Islet precursor cell (in vitro differentiated cells): ENCODE measurements at places on chromosomes 16 and 17.
A peak's percentile ranks its signal among the peaks of the same experiment; 100 is the strongest.

DNA sequence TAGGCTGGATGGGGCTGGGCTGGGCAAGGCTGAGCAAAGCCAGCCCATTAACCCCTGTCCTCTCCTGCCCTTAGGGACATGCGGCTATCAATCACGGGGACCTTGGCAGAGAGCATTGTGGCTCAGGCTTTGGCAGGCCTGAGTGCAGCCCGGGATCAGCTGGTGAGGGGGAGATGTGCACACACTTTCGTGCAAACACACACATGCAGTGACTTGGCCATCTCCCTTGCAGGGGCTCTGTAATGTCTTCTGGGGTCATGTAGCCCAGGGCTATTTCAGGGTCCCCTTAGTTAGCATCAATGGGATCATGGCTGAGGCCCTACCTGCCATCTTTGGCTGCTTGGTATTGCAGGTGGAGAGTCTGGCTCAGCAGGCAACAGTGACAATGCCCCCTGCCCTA is 6.9 kb downstream of the CARMIL2 start:
- no peak for DNase-seq

DNA sequence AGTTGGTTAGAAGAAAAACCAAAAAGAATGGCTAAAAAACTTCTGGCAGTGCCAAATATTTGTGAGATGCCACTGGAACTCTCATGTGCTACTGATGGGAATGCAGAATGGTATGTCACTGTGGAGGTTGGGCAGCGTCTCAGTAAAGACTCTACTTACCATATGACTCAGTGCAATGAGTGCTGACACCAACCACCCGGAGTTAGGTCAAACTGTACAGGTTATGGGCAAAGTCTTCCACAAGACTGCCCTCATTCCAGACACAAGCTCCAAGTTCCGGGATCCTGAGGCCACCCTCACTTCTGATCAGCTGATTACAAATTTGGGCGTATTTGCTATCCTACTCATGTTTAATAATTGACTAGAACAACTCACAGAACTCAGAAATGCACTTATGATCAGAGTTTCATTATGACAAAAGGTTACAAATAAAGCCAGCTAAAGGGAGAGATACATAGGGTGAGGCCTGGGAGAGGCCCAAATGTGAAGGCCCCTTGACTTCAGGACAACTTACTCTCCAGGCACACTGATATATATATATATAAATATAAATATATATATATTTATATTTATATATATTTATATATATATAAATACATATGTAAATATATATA is 114.9 kb downstream of the TRIM37 start:
- DNase-seq: peak; percentile 79

DNA sequence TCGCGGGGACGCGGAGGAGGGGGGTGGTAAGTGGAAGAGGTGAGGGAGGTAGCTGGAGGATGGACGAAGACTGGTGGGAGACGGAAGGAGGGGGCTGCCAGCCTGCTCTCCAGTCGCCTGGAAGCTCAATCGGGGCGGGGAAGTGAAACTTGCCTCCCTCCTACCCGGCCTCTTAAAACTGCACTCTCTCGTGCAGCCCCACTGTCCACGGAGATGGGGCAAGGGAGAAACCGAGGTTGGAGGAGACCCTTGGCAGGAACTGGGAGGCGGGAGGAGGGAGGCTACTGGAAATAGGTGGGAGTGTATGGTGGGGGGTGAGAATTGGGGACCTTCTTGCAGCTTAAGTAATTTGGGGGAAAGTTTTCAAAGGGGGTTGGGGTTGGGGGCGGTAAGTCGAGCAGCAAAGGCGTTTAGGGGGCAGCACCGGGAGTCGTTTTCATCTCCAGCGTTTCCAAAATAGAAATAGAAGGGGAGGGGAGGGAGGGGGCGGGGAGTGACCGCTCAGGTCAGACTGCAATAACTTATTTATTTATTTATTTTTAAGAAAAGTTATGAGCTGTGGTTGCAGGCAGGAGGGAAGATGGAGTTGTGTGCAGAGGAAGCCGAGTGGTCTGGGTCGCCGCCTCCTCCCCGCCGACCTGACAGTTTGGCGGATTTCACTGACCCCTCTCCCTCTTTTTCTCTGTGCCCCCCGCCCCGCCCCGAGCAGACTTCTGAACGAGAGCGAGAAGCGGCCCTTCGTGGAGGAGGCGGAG is 1.4 kb downstream of the SOX9 start:
- DNase-seq: no peak

- no peak for DNase-seq
These were observed 82.1 kb downstream of the CFDP1 start for GRCh38 chr16:75351183-75351582.

GRCh38 chr17:1462164-1463112 is 6.4 kb upstream of the CRK start:
- no peak for DNase-seq

- DNase-seq: no peak
These were observed 129.9 kb downstream of the MGAT5B start for GRCh38 chr17:76997981-76998531.

- no peak for DNase-seq
These were observed 12.7 kb downstream of the MMP15 start for GRCh38 chr16:58038219-58038641.

GRCh38 chr17:48413613-48414405 is 16.2 kb downstream of the SKAP1 start:
- no peak for DNase-seq

DNA sequence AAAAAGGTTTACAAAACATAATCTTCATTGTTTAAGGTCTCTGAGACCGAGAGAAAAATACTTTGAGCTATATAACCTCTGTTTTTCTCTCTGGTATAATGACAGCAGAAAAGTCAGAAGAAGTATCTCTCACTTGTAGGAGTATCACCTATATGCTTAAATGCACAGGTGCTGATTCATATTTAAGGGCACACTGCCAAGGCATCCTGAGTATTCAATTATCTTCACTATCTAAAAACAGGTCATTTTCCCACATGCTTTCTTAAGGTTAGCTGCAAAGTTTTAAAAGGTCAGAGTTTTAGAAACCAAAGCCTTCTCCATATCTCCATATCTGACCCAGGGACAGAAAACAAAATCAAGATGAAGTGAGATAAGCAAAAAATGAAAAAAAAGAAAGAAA is 99.3 kb upstream of the C17orf78 start:
- no peak for DNase-seq

DNA sequence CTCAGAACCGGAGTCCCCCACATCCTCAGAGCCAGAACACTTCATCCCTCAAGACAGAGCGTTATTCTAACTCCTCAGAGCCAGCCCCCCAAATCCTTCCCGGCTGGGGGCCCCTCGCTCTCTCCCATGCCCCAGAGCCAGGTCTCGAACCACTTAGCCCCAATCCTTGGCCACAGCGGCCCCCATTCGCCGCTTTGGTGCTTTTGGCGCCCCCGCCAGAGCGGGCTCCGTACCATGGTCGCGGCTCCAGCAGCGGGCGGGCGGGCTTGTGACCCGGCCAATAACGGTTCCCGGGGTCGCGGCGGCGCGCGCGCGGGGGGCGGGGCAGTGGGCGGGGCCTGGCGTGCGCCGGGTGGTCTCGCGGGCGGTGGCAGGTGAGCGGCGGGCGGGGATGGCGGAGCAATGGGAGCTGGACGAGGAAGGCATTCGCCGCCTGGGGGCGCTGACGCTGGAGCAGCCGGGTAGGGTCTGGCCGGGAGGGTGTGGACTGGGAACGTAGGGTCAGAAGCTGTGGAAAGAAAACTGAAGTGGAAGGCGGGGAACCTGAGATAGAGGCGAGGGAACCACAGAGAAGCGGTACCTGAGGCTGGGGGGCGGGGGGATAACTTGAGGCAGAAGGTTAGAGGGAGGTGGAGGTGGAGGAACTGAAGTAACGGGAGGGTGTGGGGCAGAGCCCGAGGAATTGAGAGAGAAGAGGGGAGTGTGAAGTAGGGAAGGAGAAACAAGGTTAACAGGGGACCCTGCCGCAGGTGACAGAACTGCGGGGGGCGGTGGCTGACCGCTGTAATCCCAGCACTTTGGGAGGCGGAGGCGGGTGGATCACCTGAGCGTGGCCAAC is at the start of the genes KCTD19 and LRRC36:
KCTD19 (minus strand) TSS at position 270 of the 838 bp plus-strand sequence; CDS start at position 236, 34 bp downstream.
LRRC36 (plus strand) TSS at position 344 of the 838 bp plus-strand sequence; CDS start at position 392, 48 bp downstream.
- DNase-seq: peak; percentile 94

DNA sequence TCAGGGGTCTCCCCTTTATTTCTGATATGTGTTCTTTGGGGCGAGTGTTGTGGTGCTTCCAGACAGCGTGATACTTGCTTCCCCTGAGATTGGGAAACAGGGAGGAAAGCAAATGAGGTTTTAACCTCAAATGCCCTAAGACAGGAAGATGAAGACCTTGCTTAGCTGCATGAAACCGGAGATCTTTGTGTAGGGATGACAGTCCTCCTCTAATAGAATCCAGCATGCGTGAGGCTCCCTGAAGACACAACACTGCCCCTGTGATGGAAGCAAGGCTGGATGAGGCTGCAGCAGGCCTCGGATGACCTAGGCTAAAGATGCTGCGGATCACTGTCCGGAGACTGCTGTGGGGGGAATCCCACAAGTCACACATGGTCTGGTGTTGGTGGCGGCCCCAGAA is 491.0 kb downstream of the CDH13 start:
- DNase-seq: no peak

DNA sequence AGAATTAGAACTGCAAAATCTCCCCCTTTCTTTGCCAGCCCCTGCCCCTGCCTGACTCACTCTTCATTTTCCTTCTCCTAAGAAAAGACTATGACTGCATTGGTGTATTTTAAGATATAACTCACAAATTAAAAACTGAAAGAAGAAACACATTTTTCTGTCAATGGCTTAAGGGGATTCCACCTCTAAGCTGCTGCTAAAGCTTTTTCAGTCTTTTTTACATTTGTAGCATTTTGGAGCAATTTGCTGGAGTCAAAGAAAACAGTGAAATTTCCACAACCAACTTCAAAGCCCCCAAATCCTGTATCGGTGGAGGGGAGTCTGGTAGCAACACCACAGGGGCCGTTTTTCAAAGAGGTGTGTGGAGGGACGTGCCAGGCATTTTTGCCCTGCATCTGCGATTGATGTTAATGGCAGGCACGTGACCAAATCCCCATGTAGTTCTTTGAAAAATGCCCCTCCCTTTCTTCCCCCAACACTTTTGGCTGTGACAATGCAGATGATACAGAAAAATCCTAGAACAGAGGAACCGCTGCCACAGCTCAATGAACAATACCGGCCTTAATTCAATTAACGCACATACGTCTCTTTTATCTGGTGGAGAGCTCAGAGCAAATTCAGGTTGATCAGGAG is 28.5 kb downstream of the MAF start:
- DNase-seq: no peak

DNA sequence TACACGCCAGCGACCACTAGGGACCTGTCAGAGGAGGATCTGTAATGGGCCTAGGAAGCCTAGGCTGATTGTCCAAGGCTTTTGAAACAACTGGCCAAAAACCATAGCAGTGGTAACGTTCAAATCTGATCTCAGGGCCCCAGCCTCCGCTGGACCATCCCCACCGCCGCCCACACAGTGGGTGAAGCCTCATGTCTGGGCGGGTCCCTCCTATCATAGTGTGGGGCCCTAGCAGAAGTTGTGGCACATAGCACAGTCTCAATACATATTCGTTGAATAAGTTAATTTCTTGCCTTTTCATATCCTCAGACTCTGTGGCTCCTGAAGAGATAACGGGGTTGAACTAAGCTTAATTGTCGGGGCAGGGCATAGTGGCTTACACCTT is 818 bp downstream of the DPH1 start:
- DNase-seq: peak; percentile 95

DNA sequence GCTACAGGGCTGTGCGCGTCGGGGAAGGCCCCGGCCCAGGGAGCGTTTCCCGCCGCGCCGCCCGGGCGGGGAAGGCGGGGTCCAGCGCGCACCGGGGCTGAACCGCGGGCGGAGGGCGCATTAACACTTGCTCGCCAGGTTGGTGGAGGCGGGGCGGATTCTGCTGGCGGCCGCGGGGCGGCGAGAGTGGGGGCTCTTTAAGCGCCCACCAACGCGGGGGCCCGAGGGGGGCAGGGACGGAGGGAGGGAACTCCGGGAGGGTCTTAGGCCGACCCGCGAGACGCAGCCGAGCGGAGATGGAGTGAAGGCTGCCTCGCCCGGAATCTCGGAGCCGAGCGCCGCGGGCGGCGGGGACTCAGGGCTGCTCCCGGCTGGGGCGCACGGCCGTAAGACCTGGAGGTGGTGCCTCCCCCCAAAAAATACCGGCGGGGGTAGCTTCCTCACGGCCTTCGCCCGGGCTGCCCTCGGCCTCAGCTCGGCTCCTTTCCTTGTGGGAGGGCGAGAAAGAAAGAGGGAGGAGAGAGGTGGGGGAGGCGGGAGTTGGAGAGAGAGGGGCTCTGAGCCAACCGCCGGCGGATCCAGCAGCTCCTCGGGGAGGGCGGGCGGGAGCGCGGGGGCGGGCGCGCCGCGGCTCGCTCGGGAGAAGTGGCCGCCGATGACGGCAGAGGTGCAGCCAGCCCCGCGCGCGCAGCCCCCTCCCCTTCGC is 415 bp upstream of the FOXF1 start:
- peak; percentile 78 for DNase-seq

- DNase-seq: no peak
These were observed 335.9 kb upstream of the TNRC6C start for GRCh38 chr17:77622647-77623046.

- peak; percentile 46 for DNase-seq
These were observed 33.3 kb downstream of the TRIM25 start for GRCh38 chr17:56880571-56880970.

- DNase-seq: peak; percentile 83
These were observed 772 bp downstream of the NTN1 start for GRCh38 chr17:9021992-9022572.

DNA sequence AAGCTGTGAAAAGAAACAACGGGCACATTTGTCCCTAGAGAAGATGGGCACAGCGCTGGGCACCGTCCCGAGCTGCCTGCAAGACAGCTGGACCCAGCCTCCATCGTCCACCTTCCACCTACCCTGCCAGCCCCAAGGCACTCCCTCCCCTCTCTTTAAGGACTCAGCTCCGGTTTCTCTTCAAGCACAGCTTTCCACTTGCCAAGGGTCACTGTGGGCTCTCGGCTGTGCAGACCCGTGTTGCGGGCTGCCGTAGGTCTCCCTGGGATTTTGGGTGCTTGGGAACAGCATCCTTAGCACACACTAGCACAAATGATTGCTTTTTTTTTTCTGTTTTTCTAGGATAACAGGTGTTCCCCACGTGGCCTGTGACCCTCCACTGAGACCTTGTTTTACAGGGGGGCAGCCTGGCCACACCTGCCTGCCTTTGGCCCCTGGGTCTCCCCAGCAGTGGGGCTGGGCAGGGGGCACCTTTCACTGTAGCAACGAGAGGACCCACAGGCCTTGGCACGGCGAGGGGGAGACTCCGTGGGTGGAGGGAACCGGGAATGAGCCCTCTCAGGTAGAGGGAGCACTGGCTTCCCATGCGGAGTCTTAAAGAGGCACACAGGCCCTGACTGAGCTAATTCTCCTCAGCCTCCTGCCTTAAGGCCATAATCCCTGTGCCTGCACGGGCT is 1.4 kb downstream of the CHMP6 start:
- DNase-seq: peak; percentile 54

GRCh38 chr17:14340857-14341754 is 40.2 kb downstream of the HS3ST3B1 start:
- no peak for DNase-seq
